CD4-positive, alpha-beta T cell (primary cell): ENCODE measurements at places on chromosomes 16 and 17.

DNA sequence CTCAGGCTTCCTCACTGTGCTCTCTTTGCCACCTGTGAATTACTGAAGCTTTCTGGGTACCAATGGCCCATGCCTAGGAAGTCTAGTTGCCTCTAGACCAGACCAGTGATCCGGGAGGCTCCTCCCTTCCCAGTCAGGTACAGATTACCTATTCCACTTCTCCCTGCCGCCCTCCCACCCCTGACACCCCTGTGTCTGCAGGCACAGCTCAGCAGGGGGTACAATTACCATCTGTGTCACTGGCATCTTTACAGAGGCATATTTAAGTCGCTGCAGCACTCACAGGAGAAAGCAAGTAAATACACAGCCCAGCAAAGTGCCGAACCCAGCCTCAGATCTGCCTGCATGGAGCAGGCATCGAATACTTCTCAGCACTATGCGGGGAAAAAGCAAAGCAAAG lies 5.3 kb upstream of the WSCD1 start:
- DNase-seq: no peak

- no peak for DNase-seq
These were observed 47.8 kb upstream of the AMZ2 start for GRCh38 chr17:68199837-68200688.

GRCh38 chr16:15507301-15507958 lies 73.0 kb downstream of the BMERB1 start:
- DNase-seq: no peak

- no peak for DNase-seq
These were observed 21.3 kb upstream of the CPD start for GRCh38 chr17:30357476-30357875.

GRCh38 chr16:55710466-55710865 lies 54.7 kb downstream of the SLC6A2 start:
- no peak for DNase-seq

- no peak for DNase-seq
These were observed 55.0 kb upstream of the MRC2 start for GRCh38 chr17:62572488-62572887.

- DNase-seq: no peak
These were observed 118.5 kb downstream of the KIF2B start for GRCh38 chr17:53941231-53941630.

DNA sequence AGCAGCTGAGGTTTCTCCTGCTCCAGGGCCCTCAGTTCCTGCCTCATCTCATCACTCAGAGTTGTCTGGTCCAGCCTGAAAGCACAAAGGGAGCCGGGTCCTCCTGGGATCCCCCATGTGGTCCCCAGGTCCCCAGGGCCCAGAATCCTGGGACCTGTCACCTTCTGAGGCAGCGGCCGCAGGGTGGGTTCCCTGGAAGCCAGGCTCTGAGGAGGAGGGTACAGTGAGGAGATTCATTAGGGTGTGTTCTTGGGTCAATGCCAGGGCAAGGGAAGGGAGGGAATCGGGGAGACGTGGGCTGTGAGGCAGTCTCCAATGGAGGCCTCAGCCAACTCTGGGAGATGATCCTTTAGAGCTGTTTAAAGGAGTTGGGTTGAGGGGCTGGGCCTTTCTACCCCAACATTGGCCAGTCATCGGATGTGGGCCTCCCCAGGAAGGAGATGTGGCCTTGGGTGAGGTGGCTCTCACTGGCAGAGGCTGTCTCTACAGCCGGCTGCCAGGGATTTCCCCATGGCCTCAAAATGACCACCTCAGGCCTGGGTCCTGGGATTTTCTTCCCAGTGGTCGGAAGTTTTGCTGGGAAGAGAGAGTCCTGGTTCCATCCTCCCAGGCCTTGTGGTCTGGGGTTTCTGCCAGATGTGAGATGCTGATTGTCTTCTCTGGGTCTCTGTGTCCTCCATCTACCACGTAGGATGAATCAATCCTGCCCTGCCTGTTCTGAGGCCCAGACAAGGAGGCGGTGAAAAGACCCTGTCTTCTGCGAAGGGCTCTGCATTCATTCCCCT lies 47.3 kb downstream of the NLRP1 start:
- DNase-seq: no peak

DNA sequence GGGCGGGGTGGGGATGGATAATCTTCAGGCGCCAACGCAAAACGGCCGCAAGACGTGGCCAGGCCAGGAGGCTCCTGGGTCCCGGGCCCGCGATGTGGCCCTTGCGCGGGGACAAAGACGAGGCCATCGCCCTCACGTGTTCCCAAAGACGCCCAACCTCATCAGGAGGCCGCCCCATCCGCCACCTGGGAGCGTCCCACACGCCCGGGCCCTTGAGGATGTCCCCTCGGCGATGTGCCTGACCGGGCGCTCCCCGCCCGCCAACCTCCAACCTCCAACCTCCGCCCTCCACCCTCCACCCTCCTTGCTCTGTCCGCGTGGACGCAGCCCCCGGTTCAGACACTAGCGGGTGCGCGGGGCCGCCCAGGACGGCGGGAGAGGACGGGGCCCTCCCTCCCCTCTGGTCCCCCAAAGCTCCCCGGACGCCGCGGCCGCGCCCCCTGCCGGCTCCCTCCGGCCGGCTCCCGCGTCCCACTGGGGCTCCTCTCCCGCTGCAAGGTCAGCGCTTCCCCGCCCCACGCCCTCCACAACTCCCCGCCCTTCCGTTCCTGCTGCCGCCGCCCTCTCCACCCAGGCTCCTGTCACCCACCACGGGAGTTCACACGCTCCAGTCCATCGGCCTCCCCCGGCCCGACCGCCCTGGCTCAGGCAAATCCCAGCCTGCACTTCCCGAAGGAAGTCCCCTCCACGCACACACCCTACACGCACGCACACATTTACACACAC lies 250.8 kb upstream of the RPL38 start:
- peak; percentile 47 for DNase-seq

GRCh38 chr16:89686520-89687091 lies at the start of gene CDK10:
CDK10 (plus strand) TSS chr16:89686689; CDS start chr16:89686711, 22 bp downstream.
- DNase-seq: peak; percentile 85

GRCh38 chr17:29177871-29178749 lies 2.1 kb downstream of the MYO18A start:
- no peak for DNase-seq

DNA sequence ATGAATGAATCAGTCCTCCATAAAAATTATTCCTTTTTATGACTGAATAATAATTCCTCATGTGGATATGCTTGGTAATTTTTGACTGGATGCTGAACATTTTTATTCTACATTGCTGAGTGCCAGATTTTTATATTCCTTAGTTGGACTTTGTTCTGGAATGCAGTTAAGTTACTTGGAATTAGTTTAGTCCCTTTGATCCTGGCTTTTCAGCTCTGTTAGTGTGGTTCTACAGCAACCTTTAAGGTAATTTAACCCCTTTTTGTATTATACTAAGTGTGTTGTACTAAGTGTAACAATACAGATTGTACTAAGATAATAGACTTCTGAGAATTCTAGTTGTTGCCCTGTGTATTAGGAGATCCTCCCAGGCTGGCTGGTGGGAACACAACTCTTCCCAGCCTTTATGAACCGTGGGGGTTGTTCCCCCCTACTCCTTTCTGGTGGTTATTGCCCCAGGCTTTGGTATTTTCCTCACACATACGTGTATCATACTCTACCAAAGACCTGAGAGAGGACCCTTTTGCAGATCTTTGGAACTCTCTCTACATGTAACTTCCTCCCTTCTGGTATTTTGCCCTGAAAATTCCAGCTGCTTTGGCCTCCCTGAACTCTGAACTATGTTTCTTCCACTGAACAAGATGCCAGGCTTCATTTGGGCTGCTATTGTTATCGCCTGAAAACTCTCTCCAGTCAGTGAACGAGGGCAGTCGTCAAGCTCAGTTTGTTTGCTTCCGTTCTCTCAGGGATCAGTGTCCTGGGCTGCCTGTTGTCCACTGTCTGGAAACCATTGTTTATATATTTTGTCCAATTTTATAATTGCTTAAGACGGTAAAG lies 30.5 kb downstream of the TANGO6 start:
- no peak for DNase-seq

GRCh38 chr16:59905606-59906005 lies 1171.5 kb upstream of the GOT2 start:
- DNase-seq: no peak

DNA sequence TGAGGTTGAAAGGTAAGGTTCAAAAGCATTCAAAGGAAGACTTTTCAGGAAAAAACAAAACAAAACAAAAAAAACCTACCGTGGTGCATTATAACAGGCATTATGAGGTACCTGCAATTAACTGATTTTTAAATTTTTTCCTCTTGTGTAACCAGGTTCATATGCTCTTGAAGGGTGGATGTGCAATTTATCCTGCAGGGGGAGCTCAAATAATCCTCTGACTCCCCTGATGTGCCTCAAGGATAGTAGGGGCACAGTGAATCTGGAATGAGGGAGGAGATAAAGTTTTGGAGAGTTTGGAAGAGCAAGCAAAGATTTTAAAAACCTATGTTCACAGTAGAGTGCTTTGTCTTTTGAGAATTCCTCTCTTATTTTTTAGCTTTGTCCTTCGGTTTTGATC lies 1349.4 kb downstream of the CDH8 start:
- DNase-seq: no peak

DNA sequence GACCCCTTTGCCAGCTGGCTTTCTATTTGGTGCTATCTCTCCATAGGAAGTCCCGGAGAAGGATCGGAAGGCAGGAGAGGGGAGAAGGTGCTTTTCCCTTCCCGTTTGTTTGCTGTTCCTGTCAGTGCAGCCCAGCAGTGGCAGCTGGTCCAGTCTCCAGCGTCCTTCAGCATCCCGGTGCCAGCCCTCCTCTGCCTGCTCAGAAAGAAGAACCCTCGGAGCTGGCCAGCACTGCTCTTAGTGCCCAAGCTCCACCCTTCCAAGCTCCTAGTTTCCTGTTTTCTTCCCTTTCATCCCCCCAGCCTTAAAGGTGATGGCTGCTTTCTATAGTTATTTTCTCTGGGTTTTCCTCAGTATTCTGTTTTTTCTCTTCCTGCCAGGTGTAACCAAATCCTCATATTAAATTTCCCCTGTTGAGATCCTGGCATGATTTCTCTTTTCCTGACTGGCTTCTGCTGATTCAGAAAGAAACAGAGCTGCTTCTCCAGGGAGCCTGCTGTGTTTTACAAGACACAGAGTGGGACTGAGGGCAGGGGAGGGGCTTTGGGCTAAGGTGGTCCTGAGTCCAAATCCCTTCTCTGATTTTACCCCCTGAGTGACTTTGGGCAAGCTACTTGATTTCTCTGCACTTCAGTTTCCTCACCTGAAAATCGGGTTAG lies 186.8 kb downstream of the COPRS start:
- DNase-seq: no peak

DNA sequence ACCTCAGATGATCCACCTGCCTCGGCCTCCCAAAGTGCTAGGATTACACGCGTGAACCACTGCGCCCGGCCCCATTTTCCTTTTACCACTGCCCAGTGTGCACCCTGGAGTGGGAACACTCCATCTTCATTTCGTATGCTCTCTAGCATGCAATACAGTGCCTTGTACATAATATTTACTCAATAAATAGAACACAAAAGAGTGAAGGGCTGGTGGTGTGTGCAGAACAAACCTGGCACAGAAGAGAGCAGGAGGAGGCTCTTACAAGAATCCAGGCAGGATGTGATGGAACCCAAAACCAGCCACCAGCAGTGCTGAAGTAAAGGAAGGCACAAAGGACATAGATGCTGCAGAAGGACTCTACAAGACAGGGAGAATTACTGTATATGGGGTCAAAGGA lies 7.3 kb downstream of the KRT37 start:
- DNase-seq: no peak

GRCh38 chr17:59124665-59125064 lies 18.0 kb upstream of the TRIM37 start:
- no peak for DNase-seq

DNA sequence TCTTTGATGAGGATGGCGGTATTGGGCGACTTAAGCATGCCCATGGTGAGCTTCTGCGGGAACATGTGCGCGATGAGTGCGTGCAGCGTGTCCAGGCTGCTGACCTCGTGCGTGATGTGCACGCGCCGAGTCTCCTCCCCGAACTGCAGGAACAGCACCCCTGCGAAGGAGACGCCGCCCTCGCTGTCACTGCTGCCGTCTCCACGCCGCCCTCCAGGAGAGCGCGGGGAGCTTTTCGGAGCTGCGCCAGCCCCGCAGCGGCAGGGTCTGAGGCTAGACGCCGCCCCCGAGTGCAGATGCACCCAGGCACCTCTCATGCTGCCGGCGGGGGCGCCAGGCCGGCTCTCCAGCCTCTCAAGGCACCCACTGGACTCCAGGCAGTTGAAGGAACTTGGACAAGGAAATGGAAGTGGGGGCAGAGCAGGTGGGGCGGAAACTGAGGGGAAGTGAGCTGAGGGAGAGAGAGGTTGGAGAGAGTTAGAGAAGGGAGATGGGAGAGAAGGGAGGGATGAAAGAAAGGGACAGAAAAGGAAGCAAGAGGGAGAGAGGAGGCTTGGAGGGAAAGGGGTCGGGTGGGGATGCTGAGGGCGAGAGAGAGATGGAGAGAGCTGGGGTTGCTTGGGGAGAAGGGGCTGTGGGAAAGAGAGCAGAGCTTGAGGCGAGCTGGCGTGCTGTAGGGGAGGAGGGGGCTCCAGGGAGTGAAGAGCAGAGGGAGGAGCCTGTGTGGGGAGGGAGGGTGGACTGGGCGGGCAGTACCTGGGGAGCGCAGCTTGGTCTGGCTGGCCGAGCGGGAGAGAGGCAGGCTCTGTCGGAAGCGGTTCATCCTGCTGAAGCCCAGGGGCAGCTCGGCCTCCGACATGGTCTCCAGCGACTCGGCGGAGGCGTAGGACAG lies 42.1 kb downstream of the SRCIN1 start:
- DNase-seq: no peak

GRCh38 chr17:57337390-57337789 lies 81.1 kb downstream of the MSI2 start:
- DNase-seq: no peak

GRCh38 chr17:61387511-61388305 lies 11.9 kb upstream of the TBX2 start:
- DNase-seq: no peak

DNA sequence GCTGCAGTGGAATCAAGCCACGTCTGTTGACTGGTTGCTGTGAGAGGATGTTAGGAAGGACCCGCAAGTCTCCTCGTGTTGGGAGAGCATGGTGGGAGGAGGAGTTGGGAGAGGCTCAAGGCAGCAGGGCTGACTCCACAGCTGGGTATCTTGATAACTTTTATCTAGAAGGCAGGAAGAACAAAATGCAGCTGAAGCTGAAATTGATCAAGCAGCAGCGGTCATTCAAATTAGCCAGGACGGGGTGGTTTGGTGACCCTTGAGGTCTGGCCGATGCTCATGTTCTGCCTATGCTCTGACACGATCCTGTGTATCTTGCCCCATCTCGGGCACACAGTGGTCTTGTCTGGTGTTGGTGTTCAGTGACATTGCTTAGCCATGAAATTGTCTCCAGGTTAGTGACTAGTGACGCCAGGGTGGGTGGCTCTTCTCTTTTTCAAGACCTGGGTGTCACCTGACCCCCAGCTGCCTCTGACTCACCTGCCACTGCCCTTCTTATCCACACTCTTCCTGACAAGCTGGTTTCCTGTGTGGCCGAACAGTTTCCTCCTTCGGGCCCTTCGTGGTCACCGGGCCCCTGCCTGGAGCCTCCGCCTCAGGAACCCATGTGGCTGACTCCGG lies 19.1 kb downstream of the NPTX1 start:
- peak; percentile 50 for DNase-seq

DNA sequence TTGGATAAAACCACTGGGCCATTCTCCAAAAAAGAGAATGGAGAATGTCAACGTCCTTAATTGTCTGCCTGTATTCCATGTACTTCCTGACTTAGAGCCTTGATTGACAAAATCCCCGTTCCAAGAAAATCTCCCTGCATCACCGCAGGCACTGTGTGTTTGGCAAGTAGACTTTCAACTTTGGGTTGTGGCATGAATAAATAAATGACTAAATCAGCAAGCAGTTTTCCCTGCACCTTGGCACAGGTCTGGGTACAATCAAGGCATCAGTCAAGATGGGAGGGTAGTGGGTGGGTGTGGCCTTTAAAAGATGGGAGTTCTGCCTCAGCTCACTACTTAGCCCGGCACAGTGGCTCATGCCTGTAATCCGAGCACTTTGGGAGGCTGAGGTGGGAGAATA lies 248.5 kb upstream of the RPL38 start:
- no peak for DNase-seq
